ENCODE measurements at places on chromosomes 2 and 18.

GRCh38 chr2:184037273-184037672 lies 561.1 kb upstream of the ZNF804A start:
- no peak for DNase-seq

GRCh38 chr2:641872-642815 lies 35.1 kb downstream of the TMEM18 start:
- no peak for DNase-seq

DNA sequence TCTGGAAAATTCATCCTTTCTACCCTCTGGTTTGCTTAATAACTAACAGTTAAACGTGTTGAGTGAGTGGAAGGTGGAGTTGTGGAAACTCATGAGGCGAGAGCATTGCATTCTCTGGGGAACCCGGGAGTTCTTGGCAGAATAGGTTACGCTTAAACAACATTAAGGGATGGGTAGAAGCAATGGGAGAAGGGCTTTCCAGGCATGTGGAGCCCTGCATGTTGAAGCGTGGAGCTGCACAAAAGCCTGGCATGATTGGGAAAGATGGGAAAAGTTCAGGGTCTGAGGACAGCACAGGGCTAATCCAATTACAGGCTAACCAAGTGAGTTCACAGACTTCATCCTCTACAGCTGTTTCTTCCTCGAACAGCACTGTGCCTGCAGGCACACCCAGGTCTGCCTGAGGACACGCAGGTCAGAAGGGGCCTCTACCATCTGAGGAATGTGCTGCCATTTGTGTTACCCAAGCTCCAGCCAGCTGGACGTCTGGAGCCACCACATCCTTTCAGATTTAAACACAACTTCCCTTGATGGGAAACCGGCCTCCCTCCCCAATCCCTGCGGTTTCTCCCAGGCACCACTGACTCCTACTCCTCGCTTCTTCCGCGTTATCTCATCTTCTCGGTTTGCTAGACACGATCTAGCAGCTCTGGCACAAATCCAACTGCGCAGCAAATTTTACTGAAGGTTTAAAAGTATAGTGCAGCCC lies 164.2 kb downstream of the ANTXR1 start:
- DNase-seq = no peak

GRCh38 chr2:88831792-88832248 lies 140.3 kb downstream of the RPIA start:
- DNase-seq = no peak

DNA sequence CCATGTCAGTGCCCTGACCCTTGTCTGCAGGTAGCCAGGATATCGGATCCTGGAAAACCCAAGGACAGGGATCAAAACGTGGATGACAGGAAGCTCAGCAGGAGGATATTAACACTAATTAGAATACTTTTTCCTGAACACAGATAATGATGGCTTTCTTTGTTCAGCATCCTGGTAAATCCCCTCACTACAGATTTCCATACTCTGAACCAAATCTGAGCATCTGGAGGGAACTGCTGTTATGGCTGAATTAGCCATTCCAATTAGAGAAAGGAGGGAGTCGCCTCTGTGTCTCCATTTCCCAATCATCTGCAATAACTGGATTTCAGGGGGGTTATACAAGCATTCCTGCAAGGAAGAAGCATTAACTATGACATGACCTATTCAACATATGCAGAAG lies 24.4 kb downstream of the CXCR4 start:
- peak; percentile 81 for DNase-seq

- peak; percentile 53 for DNase-seq
Measured at GRCh38 chr18:49725809-49726674, 87.3 kb downstream of the ACAA2 start.

GRCh38 chr18:48800466-48800865 lies 150.3 kb downstream of the SMAD7 start:
- no peak for DNase-seq

DNA sequence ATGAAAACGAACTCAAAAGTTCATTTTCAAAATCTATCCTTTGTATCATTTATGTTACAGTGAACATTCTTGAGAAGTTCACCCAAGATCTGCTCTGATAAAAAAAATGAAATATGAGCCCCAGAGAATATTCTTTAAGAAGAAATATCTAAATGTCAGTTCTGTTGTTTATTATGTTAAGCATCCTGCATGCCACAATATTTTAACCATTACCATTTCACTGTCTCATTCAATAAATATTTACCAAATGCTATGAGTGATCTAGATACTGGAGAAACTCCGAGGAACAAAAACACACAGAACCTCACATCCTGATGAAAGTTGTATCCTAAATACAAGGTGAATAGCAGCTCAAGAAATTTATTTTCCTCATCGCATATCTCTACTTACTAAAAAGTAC lies 170.2 kb downstream of the ZNF385B start:
- no peak for DNase-seq

DNA sequence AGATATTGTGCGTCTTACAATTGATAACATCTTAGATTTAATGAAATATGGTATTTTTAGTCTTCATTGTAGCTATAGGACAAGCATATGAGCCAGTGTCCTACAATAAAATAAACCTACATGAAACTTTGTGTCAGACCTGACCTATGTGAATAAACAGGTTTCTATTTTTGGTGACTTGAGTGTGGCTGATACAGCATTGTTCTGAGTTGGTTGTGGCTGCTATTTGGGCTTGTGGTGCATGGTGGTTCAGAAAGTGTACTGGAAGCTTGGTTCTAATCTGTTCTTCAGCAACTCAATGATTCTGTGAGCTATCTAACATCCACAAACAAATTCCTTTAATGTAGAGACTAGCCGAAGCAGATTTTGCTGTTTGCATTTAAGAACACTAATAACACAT lies 64.9 kb upstream of the MAP2 start:
- DNase-seq = no peak

DNA sequence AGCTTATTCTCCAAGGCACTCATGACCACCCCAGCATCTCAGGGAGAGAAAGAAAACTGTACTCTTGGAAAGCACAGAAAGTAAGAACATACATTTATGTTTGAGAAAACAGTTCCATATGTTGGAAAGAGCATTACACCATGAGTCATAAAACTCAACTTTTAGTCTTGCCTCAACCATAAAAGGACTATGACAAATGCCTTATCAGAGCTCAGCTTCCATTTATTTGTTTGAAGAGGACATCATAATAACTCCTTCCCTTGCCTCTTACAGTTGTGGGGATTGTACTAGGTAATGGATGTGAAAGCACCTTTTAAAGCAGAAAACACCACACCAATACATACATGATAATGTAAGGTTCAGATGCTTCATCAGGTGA lies 370.8 kb downstream of the LNPK start:
- DNase-seq = no peak

- no peak for DNase-seq
Measured at GRCh38 chr18:39655341-39655740, 2089.7 kb upstream of the CELF4 start.

DNA sequence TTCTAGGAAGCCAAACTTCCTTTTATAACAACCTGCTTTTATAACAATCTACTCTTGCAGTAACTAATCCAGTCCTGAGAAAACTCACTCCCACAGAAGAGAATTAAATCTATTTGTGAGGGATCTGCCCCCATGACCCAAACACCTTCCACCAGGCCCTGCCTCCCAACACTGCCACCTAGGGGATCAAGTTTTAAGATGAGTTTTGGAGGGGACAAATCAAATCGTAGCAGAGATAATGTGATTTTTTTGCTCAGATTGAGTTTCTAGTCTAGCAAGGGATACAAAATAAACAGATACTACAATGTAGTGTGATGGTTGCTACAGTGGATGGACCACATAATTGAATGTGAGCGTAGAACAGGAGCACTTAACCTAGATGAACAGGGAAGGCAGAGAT lies 52.2 kb downstream of the NCOA1 start:
- no peak for DNase-seq

GRCh38 chr2:181810823-181811695 lies 80.5 kb upstream of the ITPRID2 start:
- peak; percentile 13 for DNase-seq

GRCh38 chr2:183532514-183532913 lies 408.3 kb downstream of the NUP35 start:
- DNase-seq = no peak

DNA sequence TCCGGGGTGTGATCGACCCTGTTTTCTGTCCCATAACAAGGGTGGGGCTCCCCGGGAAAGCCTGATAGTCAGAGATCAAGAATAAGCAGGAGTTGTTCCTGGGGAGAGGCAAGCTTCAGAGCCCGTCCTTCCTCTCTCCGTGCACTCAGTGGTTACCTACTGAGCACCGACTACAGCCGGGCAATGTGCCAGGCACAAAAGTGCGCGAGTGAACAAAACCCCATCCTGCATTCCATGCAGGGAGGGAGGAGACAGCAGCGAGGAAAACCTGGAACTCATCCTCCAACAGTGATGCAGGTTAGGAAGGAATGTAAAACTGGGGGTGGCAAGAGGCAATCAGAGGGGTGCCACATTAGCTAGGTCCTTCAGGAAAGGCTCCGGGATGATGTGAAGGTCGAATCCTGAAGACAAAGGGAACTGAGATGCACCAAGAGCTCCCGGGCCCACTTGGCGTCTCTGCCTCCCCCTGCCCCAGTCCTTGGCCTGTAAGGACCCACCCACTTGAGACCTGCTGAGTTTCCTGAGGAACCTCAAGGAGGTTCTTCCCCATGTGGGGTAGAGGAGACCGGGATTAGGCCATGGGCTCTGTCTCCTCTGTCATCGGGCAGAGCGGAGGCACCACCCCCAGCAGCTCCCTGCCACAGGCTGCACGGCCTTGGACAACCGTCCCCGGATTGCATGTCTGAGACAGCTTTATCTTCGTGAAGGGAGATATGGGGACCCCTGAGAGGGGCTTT lies 198.2 kb downstream of the NDUFA10 start:
- DNase-seq = no peak

- DNase-seq = no peak
Measured at GRCh38 chr18:39796393-39796792, 2158.6 kb upstream of the PIK3C3 start.

DNA sequence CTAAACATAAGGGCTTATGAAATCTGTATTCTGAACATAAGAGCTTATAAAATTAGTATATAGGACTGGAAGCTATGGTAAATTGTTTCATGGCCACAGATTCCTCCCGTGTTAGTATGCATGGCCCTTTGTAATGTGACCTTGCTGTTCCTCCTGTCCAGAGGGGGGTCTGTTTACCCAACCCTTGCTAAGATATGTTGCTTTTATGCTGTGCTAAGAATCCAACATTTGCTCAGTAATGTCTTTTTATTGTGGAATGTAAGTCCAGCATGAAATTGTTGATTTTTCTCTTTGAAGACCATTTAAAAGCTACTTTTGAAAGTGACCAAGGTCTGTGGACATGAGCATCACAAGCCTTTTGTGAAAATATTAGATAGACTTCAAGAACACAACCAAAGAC lies 485.4 kb downstream of the PARD3B start:
- DNase-seq = no peak

- no peak for DNase-seq
Measured at GRCh38 chr18:11887328-11888128, 20.6 kb downstream of the MPPE1 start.

DNA sequence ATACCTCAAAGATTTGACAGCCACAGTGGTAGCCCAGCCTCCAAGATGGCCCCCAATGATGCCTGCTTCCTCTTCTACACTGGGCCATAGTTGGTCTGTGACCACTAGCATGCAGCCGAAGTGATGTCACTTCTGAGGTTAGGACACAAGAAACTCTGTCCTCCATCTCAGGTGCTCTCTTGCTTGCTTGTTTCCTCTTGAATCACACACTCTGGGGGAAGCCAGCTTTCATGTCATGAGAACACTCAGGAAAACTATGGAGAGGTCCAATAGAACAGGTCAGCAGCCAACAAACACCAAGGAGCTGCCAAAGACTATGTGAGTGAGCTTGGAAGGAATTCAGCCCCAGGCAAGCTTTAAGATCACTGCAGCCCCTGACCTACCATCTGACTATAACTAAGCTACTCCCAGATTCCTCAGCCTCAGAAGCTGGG lies 3.3 kb upstream of the ADAM17 start:
- DNase-seq = no peak
